ENCODE measurements at places on chromosomes 5 and 9. TPM values are rescaled to one million over a fixed set of nuclear protein-coding genes. Genes with fewer than 3 reads are reported as not detected.

Gene PCDHGA8
- 0.17 TPM for polyA plus RNA-seq

Gene RNF183
- 0.29 TPM for polyA plus RNA-seq

Gene FOXD1
- polyA plus RNA-seq, result 1.2 TPM

Gene AK8
- polyA plus RNA-seq, result 2.0 TPM

Gene GDF9
- 0.88 TPM for polyA plus RNA-seq

Gene NEURL1B
- polyA plus RNA-seq, result 17.9 TPM

Gene PFN3
- not detected for polyA plus RNA-seq

Gene EXOC3
- polyA plus RNA-seq, result 56.8 TPM

Gene SGCD
- 6.6 TPM for polyA plus RNA-seq

Gene IFNA21
- not detected for polyA plus RNA-seq

Gene PCDHB6
- polyA plus RNA-seq, result 0.30 TPM

Gene C9orf50
- polyA plus RNA-seq, result 0.56 TPM

Gene MSANTD3
- 16.5 TPM for polyA plus RNA-seq

Gene SPATA31C1
- not detected for polyA plus RNA-seq

Gene FASTKD3
- 32.0 TPM for polyA plus RNA-seq

Gene FAM200C
- 6.8 TPM for polyA plus RNA-seq

Gene HAVCR2
- 11.4 TPM for polyA plus RNA-seq

Gene LEAP2
- polyA plus RNA-seq, result 0.57 TPM

Gene FRMPD1
- polyA plus RNA-seq, result 0.16 TPM

Gene PCDHB9
- 0.80 TPM for polyA plus RNA-seq

Gene RAPGEF1
- polyA plus RNA-seq, result 48.7 TPM

Gene PLAC8L1
- 1.2 TPM for polyA plus RNA-seq

Gene LCN15
- not detected for polyA plus RNA-seq

Gene ENG
- 43.2 TPM for polyA plus RNA-seq

Gene PRSS3
- polyA plus RNA-seq, result 4.4 TPM

Gene CNTNAP3
- polyA plus RNA-seq, result 1.0 TPM

Gene SPOUT1
- 51.6 TPM for polyA plus RNA-seq

Gene CTXN3
- not detected for polyA plus RNA-seq

Gene FST
- 3.6 TPM for polyA plus RNA-seq

Gene IFNA2
- not detected for polyA plus RNA-seq

Gene PCDHGC4
- polyA plus RNA-seq, result 1.0 TPM

Gene DCANP1
- 0.08 TPM for polyA plus RNA-seq

Gene TARS1
- 388 TPM for polyA plus RNA-seq

Gene STX17
- polyA plus RNA-seq, result 5.4 TPM

Gene GABRA1
- polyA plus RNA-seq, result 0.30 TPM

Gene FOXD4L4
- polyA plus RNA-seq, result 0.16 TPM

Gene CCNJL
- polyA plus RNA-seq, result 2.0 TPM

Gene TAS2R1
- not detected for polyA plus RNA-seq

Gene OTULINL
- 3.4 TPM for polyA plus RNA-seq

Gene FOXD4L6
- 0.24 TPM for polyA plus RNA-seq

Gene CDH9
- 0.13 TPM for polyA plus RNA-seq

Gene SOX30
- polyA plus RNA-seq, result not detected

Data from adrenal gland (tissue), 19 donors.